ENCODE measurements at places on chromosomes 6 and 20.

DNA sequence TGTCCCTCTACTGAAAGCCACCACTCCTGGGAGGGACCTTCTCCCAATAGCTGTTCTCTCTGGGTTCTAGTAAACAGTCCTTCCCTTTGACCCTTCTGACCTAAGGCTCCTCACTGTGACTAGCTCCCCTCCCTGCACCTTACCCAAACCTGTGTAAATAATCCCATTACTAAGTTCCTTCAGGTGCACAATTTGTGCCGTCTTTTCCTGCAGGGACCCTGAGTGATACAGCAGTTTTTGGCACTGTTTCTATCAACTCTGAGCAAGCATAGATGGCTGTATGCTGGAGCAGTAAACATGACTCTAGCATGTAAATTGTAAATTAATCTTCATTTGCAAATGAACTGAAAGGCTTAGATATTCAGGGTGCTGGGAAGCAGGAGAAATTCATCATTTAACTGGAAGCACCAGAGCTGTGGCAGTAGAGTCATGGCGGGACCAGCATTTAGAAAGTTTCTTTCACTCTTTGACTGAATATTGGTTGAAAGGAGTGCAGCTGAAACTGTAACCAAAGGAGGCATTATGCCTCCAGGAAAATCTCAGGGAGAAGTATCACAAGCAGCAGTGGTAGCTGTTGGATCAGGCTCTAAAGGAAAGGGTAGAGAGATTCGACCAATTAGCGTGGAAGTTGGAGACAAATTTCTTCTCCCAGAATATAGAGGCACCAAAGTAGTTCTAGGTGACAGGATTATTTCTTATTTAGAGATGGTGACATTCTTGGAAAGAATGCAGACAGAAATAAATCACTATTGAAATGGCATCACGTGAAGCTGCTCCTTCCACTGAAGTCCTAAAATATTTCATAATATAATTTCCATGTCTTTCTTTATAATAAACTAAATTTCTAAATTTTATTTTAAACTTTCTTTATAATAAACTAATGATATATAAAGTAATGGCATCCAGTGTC is 117.8 kb downstream of the TCP11 start:
- DNase-seq: no peak

- no peak for DNase-seq
Observed at GRCh38 chr20:888057-888456, 28.1 kb downstream of the ANGPT4 start.

GRCh38 chr6:15399641-15400470 is 154.0 kb downstream of the JARID2 start:
- DNase-seq: no peak

DNA sequence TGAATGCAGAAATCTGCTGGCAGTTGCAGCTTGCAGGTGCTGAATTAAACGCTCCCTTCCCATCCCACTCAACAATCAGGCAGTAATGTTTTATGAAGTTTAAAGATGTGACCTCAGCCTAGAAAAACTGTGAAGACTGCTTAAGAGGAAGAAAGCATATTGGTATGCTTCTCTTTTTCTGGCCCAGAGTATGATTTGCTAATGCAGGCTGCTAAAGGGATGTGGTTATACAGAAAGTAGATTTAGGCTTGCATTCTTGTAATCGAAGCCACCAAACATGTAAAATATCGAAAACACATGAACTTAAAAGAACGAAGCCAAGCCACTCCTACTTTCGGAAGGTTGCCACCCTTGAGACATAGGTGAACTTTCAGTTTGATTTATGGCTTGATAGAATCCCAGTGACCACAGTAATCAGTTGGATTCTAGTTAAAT is 40.7 kb downstream of the MAP3K5 start:
- DNase-seq: no peak

DNA sequence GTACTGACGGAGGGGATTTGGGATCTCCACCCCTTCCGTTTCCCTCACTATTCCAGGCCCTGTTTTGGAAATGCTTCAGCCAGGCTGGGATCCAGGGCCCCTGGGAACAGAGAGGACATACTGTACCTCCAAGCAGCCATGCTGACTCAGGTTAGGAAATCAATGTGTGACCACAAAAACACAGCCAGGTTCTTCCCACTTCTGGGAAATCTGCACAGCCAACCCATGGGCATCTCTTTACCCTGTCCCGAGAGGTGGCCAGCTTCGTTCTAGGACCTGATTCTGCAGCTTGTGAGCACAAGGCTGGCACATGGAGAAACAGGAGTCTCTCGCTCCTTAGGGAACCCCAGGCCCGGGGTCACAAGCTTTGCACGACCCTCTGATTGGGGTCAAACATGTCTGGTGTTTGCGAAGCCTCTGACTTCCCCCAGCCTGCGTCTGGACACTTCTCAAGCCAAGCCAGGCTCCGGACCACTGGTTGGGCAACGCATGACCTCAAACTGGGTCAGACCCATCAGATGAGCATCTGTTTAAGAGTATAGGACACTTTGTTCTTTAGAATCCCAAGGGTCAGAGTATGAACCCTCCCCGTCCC is 8.3 kb upstream of the TTPAL start:
- DNase-seq: no peak

- DNase-seq: no peak
Observed at GRCh38 chr6:16181439-16182297, 52.8 kb downstream of the MYLIP start.

DNA sequence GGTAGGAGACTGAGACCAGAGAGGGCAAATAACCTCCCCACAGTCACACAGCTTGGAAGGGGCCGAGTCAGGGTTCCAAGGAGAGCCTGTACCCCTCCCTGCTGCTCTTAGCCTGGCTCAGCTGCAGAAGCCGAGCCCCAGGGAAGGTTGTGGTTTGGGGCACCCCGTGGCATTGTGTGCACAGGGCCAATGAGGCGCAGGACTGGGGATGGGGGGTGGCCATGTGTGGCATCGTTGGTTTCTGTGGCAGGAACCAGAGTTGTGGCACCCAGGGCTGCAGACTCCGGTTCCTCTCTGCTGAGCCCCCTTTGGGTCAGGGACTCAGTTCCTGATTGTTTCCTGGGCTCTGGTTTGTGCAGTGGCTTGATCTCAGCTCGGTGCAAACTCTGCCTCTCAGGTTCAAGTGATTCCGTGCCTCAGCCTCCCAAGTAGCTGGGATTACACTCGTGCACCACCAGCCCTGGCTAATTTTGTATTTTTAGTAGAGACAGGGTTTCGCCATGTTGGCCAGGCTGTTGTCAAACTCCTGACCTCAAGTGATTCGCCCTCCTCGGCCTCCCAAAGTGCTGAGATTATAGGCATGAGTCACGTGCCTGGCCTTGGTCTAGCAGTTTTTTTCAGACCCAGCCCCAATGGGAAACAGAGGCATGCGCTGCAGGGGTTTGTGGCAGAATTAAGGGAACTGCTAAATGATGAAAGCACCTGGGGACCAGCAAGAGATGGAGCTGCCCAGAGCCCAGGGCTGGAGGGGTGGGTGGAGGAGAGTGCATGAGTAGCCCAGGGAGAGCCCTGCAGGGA is 221.0 kb upstream of the SULF2 start:
- no peak for DNase-seq

- DNase-seq: no peak
Observed at GRCh38 chr6:9116026-9116425, 680.7 kb upstream of the SLC35B3 start.

GRCh38 chr6:100176951-100177710 is 183.1 kb upstream of the MCHR2 start:
- DNase-seq: no peak

DNA sequence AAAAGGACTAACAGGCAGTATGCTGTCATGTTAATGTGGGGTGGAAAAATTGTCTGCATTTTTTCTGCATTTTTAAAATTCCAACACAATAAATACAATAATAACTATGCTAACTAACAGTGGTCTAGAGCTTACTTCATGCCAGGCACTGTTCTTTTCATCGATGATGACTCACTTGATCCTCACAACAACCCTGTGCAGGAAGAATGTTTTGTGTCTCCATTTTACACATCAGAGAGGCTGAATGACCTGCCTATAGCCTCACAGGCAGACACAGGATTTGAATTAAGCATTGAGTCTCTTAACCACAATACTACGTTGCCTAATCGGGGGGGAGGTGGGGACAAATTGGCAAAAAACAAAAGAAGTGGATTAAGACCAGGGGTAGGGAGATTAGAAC is 26.9 kb upstream of the FANCE start:
- no peak for DNase-seq

- DNase-seq: no peak
Observed at GRCh38 chr6:143549949-143550268, 38.4 kb upstream of the FUCA2 start.

GRCh38 chr6:103798166-103798565 is 1061.6 kb downstream of the HACE1 start:
- DNase-seq: no peak

- DNase-seq: no peak
Observed at GRCh38 chr6:34463849-34464248, 2.0 kb upstream of the PACSIN1 start.

- DNase-seq: no peak
Observed at GRCh38 chr20:64041040-64041780, 5.2 kb downstream of the C20orf204 start.

GRCh38 chr6:140893432-140893831 is 1239.3 kb upstream of the GJE1 start:
- DNase-seq: no peak

DNA sequence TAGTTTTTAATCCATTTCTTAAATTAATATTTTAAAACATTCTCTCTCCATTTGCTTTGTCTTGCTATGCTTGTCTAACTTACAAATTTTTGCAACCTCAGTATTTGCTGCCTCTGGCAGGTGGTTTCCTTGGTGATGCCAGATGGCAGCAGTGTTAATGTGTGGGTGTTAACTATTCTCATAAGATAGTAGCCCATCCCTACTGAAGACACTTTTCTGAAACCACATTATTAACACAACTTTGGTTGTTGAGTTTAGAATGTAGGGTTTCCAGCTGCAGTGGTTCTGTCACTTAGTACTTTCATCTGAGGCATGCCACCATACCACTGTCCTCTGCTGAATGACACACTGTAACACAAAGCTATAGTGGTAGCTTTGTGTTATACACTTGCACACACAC is 75.1 kb downstream of the MYO6 start:
- DNase-seq: no peak

DNA sequence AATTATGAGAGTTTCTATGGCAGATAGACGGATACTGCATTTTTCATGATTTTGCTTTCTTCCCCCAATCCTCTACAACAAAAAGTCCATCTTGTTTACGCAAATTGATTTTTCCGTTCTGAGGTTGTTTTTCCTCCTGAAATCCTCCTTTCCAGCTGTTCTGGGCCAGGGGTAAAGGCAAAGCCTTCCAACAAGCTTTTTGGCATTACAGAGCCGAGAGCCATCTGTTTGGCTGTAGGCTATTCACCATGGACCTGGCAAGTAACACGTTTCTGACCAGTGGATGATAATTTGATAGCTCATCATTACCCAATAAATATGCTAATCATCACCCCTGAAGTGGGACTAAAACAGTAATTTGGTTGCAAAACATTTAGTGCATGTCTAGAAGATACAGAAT is 226.5 kb downstream of the CBLN4 start:
- no peak for DNase-seq

DNA sequence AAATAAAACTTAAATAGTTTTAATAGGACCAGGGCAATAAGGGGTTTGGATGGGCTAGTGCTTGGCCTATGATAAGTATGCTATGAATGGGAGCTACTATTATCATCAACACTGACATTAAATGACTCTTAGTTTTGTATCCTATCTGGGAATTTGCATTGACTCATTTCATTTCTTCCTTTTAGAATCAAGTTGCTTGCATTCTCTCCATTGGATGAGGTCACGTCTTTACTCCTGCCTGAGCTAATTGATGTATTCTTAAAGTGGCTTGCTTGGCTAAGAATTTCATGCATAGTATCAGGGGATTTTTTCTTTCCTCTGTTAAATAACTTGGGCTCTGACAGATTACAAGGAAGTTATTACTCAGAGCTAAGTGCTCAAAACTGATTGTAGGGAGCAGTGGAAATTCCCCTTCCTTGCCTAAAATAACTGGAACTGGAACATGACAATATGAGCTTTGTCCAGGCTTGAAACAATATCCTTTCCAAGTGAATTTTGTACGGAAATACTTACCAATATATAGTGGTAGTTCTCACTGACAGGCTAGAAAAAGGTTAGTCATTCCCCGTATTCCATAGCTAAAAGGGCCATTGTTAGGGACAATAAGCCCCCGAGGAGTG is 169.9 kb downstream of the BCAS1 start:
- DNase-seq: no peak

- no peak for DNase-seq
Observed at GRCh38 chr6:29561091-29561490, 1.6 kb upstream of the UBD start.

- no peak for DNase-seq
Observed at GRCh38 chr6:1869769-1870168, 260.1 kb downstream of the FOXC1 start.

- peak; percentile 55 for DNase-seq
Observed at GRCh38 chr6:27893836-27894807, 18.1 kb downstream of the OR2B2 start.

DNA sequence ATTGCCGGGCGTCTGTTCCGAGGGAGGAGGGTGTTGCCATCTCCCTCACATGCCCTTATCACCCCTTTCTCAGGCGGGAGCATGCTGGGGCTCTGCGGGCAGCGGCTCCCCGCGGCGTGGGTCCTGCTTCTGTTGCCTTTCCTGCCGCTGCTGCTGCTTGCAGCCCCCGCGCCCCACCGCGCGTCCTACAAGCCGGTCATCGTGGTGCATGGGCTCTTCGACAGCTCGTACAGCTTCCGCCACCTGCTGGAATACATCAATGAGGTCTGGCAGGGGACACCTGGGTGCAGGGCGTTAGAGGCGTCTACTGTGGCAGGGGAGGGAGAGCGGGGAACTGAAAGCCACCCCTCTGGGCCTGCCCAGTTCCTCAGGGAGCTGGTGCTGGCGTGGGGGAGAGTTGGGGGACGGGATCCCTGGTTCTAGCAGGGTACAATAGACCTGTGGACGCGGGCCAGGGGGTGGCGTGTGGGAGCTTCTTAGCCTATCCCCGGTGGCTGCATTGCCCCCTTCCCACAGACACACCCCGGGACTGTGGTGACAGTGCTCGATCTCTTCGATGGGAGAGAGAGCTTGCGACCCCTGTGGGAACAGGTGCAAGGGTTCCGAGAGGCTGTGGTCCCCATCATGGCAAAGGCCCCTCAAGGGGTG is 697 bp downstream of the PPT2 start:
- peak; percentile 46 for DNase-seq

- DNase-seq: no peak
Observed at GRCh38 chr6:169528755-169529154, 173.1 kb downstream of the WDR27 start.

GRCh38 chr20:50149481-50150254 is 3.9 kb downstream of the PEDS1 start:
- DNase-seq: no peak

GRCh38 chr20:37319151-37319671 is 26.7 kb upstream of the SRC start:
- DNase-seq: no peak
